ENCODE measurements at places on chromosomes 11 and 22. TPM values are rescaled to one million over a fixed set of nuclear protein-coding genes. Genes with fewer than 3 reads are reported as not detected.

The SPTBN2 gene
- total RNA-seq: 92.1 TPM

The PATE4 gene
- not detected for total RNA-seq

The HBG2 gene
- total RNA-seq: not detected

The ZNF214 gene
- 0.85 TPM for total RNA-seq

The KRTAP5-9 gene
- not detected for total RNA-seq

The C1QTNF5 gene
- 1.2 TPM for total RNA-seq

The HBB gene
- not detected for total RNA-seq

The SLC6A5 gene
- not detected for total RNA-seq

The BIK gene
- 61.0 TPM for total RNA-seq

The BAIAP2L2 gene
- total RNA-seq: 0.21 TPM

The TAF6L gene
- total RNA-seq: 13.3 TPM

The BBS1 gene
- total RNA-seq: 16.4 TPM

The DDIAS gene
- 1.4 TPM for total RNA-seq

The NEFH gene
- 0.72 TPM for total RNA-seq

The CFAP300 gene
- total RNA-seq: 8.7 TPM

The ADM2 gene
- 4.3 TPM for total RNA-seq

The DLG2 gene
- total RNA-seq: 0.85 TPM

The SLC22A24 gene
- total RNA-seq: not detected

The LRRC32 gene
- total RNA-seq: 0.72 TPM

The ZFTA gene
- total RNA-seq: 4.5 TPM

The RAB36 gene
- total RNA-seq: 2.7 TPM

The OR52H1 gene
- 0.21 TPM for total RNA-seq

The PRR33 gene
- total RNA-seq: not detected

The APOA1 gene
- not detected for total RNA-seq

The SLCO2B1 gene
- total RNA-seq: 6.7 TPM

The CCDC87 gene
- 0.48 TPM for total RNA-seq

The KCNJ11 gene
- total RNA-seq: 0.24 TPM

The C11orf91 gene
- total RNA-seq: not detected

The CRYBB3 gene
- not detected for total RNA-seq

The MPPED2 gene
- not detected for total RNA-seq

The ANO5 gene
- under 0.01 TPM for total RNA-seq

The GPR152 gene
- not detected for total RNA-seq

The NELL1 gene
- total RNA-seq: not detected

The TNKS1BP1 gene
- total RNA-seq: 96.8 TPM

The TXN2 gene
- 12.6 TPM for total RNA-seq

The HOATZ gene
- not detected for total RNA-seq

The OR56A1 gene
- total RNA-seq: not detected

The RIMBP3B gene
- total RNA-seq: not detected

The NXPE2 gene
- total RNA-seq: not detected

The EMID1 gene
- 0.96 TPM for total RNA-seq

The CHRM1 gene
- not detected for total RNA-seq

The F2 gene
- under 0.01 TPM for total RNA-seq

The KDM2A gene
- 38.3 TPM for total RNA-seq

The MAPK8IP2 gene
- total RNA-seq: 0.43 TPM

The ANGPTL5 gene
- total RNA-seq: not detected

The TUBA8 gene
- not detected for total RNA-seq

The ROM1 gene
- 3.0 TPM for total RNA-seq

The XNDC1N gene
- total RNA-seq: 2.2 TPM

The KRTAP5-2 gene
- total RNA-seq: not detected

The CYB5R2 gene
- 7.0 TPM for total RNA-seq

The GAL gene
- 0.96 TPM for total RNA-seq

The SLC29A2 gene
- 3.2 TPM for total RNA-seq

The OR8G1 gene
- not detected for total RNA-seq

The CDPF1 gene
- 9.2 TPM for total RNA-seq

The NCR3LG1 gene
- 2.6 TPM for total RNA-seq

Data from tracheal epithelial cell (primary cell).